ENCODE measurements at places on chromosomes 5 and 9.

- peak; percentile 38 for DNase-seq
Measured at GRCh38 chr5:149358294-149358651, 427 bp downstream of the PCYOX1L start.

GRCh38 chr5:131521252-131521651, 113.8 kb downstream of the RAPGEF6 start:
- DNase-seq, result no peak

GRCh38 chr9:13149454-13149853, 130.0 kb downstream of the MPDZ start:
- DNase-seq, result no peak

DNA sequence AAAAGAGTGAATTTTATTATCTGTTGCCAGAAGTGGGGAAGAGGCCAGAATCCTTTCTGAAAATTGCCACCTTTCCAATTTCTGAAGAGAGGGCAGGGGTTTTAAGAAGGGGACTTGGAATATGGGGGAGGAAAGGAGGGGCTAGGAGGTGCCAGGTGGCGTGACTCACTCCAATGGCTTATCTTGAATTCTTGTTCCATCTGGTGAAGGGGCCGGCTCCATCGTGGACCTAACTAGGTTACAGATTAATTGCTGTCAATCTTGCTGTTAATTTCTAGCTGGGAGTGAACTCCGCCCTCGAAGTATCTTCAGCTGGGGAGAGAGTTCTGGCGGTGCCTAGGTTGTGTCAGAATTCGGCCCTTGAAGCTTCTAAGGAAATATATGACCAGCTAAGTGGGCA, 138.7 kb downstream of the YTHDC2 start:
- no peak for DNase-seq

DNA sequence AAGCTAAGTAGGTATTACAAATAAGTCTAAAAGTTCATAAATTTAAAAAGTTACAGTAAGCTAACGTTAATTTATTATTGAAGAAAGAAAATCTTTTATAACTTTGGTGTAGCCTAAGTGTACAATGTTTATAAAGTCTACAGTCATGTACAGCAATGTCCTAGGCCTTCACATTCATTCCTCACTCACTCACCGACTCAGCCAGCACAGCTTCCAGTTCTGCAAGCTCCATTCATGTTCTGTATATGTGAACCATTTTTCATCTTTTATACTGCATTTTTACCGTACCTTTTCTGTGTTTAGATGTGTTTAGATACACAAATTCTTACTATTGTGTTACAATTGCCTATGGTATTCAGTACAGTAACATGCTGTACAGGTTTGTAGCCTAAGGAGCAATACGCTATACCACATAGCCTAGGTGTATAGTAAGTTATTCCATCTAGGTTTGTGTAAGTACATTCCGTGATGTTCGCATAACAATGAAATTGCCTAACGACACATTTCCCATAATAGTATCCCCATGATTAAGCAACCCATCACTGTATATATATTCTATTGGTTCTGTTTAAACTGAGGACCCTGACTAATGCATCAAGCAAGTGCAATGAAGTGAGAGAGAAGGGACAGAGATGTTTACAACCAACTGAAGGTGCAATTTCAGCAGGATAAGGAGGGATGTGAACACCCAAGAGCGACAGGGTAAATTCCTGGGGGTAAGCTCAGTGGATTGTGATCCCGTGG, 88.9 kb upstream of the TRIO start:
- no peak for DNase-seq

DNA sequence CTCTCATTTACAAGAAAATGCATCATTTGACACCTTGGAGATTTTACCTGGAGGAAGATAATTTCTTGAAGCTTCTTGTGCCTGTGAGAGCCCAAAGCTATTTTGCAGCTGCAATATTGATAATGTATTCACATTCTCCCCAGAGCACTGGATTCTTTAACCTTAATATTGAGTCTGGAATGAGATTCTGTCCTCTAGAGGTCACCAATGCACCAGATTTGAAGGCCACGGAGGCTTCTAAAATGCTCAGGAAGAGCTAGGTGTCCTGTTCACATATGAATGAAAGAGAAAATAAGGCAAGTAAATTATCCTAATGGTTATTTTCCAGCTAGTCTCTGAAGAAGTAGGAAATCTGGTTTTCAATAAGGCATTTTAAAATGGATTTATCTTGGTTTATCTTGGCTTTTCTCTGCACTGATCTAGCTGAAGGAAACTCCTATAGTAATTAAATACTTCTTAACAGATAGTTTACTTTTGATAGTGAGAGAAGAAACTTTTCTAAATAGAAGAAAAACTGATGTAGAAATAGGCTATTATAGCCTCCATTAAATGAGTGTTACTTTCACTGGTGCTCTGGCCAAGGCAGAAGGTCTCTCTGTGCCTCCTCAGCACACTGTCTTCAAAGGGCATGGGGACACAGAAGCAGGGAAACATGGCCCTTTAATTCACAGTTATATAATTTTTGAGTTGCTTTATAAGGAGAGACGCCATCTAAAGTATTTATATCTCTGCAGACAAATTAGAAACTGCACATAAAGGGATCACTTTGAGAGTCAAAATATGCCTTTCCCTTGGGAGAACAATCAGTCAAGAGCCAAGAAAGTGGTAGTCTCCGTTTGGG, 297.0 kb upstream of the ACTBL2 start:
- DNase-seq, result no peak

GRCh38 chr9:4344946-4345345, 45.1 kb upstream of the GLIS3 start:
- DNase-seq, result no peak

DNA sequence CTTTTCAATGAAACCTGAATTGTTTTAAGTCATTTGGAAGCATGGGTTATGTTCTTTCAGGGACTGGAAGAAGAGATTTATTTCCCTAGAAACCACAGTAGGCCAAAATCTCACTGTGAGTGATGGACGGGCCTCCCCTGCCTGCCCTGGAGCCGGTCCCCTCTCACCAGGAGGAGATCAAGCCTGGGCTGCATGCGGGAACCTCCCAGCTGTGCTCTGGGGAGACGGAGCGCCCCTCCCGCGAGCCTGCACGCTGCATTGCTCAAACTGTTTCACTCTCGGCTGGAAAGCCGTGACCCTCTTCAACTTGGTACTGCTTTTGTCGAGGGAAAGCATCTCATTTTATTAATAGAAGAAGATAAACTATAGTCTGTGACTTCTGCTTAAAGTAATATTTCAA, 85.4 kb downstream of the IRX2 start:
- DNase-seq, result no peak

DNA sequence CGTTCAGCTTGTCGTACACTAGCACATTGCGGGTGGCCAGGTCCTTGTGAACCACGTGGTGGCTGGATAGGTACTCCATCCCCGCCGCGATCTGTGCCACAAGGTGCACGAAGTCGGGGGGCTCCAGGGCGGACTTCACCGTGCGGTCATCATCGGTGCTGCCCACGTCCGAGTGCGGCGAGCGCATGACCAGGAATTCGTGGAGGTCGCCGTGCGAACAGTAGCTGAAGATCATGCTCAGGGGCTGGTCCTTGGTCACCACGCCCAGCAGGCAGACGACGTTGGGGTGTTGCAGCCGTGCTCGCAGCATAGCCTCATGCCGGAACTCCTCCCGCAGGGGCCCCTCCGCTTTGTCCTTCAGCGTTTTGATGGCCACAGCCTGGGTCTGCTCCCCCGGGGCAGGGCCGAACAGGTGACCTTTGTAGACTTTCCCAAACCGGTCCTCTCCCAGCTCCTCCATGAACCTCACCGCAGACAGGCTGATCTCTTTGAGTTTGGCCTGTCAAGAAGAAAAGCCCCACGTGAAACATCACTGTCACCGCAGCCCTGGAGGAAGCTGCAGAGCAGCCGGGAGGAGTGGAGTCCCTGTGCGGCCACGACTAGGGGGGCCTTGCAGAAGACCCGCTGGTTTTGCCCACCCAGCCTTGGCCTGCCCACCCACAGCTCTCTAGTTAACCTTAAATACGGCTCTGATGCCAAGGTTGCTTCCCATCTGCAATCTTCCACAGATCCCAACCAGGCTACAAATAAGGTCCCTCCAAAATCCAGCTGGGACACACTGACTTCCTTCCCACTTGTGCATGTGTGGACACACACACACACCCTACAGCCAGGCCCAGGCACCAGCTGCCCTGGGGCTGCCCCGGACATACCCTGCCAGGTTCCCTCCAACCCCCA, 225.2 kb downstream of the ROR2 start:
- DNase-seq, result no peak

GRCh38 chr9:127132921-127133647, 10.6 kb upstream of the ANGPTL2 start:
- DNase-seq, result no peak

DNA sequence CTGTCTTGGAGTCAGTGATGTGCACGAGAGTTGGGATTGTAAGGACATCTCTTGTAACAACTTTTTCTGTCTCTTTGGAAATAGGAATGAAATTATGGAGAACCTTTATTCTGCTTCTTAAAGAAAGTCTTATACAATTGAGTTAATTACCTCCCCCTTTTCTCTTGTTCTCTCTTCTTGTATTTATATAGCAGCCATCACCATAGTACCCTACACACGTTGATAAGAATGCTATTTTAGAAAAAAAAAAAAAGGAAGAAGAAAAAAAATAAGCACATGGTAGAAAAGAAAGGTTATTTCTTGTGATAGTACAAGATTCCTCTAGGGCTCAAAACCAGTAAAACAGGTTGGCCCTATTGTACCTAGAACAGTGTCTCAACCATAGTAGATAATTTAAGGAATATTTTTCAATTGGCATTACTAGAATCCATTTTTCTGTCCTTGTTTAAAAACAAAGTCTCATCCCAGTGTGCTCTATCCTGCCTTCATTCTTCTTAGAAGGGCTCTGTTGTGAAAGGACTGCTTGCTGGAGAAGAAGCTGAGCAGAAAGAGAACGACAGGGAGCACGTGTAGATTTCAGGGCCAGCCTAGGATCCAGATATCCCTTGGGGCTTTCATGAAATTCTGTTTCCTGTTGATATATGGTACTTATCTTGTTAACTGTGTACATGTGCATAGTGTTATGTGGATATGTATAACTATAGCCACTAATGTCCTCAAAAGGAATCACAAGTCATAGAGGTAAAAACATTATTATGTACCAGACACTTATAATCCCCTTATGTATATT, 392.3 kb upstream of the MEF2C start:
- no peak for DNase-seq

GRCh38 chr9:38213631-38214299, 144.7 kb upstream of the SHB start:
- no peak for DNase-seq

DNA sequence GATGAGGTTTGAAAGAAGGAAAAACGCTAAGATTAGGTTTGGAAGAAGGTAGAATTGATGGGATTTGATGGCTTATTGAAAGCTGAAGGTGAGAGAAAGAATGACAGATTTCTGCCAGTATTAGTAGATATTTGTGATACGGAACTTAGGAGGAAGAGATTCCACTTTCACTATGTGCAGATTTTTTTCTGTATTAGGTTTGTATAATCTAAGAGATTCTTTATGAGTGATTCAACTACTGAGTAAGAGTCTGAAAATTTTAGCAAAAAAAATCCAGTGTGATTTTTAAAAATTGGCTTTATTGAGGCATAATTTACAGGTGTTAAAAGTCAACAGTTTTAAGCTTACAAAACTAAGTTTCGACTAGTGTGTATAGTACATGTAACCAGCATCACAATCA, 54.1 kb downstream of the AP3S1 start:
- no peak for DNase-seq

DNA sequence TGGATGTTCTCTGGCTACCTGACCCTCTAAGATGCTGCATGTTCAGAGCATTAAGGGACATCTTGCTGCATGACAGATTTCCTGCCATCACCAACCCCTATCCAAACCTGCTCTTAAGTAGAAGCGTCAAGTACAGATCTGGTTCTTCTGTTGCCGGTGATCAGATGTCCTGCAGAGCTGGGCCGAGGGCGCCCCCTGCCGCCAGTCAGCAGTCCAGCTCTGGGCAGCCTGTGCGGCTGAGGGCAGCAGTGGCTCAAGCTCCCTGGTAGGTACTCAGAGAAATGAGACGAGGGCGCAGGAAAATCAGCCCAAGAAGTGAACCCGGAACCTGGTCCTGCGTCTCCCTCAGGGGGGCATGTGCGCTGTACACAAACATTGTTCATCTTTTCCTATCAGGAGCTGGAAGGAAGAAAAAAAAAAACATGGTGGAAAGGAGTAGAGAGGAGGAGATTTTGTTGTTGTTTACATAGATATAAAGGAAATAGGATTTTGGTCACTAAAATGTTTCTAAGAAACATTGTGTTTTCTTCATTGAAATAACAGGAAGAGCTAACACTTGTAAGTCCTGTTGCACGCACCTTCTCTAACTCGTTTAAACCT, 95.8 kb downstream of the CFAP90 start:
- DNase-seq, result peak; percentile 4

GRCh38 chr9:134411440-134412297, 85.4 kb downstream of the RXRA start:
- no peak for DNase-seq

DNA sequence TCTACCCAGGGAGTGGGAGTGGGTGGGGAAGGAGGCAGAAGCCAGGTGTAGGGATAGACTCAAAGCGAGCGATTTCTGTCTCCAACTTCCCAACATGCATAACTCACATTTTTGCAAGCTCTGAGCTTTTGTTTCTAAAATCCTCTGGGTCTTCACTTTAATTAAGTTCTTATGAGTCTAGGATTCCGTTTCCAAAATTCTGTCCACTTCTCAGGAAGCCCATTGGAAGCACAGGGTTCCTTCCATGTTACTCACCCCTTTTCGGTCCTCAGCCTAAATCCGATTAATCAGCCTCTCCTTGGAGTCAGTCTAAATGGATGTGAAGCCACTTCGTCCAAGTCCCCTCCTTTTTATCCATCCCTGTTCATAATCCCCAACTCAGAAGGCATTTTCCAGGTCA, 1.4 kb downstream of the GPX3 start:
- DNase-seq, result no peak

- no peak for DNase-seq
Measured at GRCh38 chr5:113800686-113801085, 287.2 kb downstream of the YTHDC2 start.

DNA sequence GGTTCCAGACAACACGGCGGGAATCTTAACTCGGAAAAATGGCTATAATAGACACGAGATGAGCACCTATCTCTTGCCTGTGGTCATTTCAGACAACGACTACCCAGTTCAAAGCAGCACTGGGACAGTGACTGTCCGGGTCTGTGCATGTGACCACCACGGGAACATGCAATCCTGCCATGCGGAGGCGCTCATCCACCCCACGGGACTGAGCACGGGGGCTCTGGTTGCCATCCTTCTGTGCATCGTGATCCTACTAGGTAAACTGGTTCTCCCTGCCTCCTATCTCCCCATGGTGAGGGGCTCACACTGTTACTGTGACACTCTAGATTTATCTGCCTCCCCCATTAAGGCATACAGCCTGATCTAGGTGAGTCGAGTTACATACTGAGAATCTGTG, 124.2 kb downstream of the CDH6 start:
- no peak for DNase-seq

GRCh38 chr9:90054810-90055209, 450.0 kb downstream of the GADD45G start:
- DNase-seq, result no peak

- DNase-seq, result no peak
Measured at GRCh38 chr9:81871695-81872094, 56.5 kb upstream of the SPATA31D4 start.

All from GF-D8 (cell line).